ENCODE measurements at places on chromosomes 6 and 20. TPM values are rescaled to one million over a fixed set of nuclear protein-coding genes. Genes with fewer than 3 reads are reported as not detected.
A peak's percentile ranks its signal among the peaks of the same experiment; 100 is the strongest.

DNA sequence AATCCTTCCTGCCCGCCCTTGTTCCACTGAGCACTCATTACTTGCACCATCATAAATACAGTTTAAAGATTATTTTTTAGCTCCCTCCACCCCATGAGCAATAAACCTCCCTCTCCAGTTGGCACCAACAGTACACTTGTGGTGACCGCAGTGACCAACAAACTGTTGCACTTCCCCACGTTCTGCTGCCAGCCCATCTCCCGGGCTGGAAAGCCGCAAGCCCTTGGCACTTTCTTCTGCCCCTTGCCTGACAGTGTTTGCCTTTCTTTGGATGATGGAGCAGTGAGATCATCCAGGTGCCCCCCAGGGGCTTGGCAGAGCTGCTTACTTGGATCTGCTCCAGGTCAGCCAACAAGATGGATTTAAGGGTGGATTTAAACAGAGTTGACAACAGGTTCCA lies 21.6 kb downstream of the KCNB1 start:
- no peak for DNase-seq

- no peak for DNase-seq
Measured at GRCh38 chr6:166778046-166778445, 151.0 kb upstream of the RPS6KA2 start.

DNA sequence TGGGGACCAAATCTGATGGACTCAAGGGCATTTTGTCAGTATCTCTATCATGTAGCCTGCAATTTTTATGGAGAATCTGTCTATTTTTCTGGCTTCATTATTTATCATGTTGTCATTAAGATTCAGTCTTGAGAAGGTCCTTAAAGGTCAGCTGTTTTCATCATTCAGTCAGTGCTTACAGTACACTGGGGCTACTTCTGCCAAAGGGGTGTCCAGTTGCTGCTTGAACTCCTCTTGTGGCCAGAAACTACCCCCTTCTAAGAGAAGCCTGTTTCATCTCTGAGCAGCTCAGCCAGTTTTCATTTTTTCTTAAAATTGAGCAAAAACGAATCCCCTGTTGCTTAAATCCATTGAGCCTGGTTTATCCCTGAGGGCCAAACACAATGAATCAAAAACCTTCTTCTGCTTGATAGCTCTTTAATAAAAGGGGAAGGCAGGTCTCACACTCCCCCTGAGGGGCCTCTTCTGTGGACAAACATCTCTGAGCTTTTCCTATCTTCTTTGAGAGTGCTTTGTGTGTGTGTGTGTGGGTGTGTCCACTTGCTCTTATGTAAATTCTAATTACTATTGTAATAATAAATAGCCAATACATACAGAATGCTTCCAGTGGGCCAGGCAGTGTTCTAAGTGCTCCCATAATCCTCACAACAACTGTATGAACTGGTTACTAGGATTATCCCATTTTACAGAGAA lies 172.2 kb downstream of the PLCB1 start:
- DNase-seq, result no peak

DNA sequence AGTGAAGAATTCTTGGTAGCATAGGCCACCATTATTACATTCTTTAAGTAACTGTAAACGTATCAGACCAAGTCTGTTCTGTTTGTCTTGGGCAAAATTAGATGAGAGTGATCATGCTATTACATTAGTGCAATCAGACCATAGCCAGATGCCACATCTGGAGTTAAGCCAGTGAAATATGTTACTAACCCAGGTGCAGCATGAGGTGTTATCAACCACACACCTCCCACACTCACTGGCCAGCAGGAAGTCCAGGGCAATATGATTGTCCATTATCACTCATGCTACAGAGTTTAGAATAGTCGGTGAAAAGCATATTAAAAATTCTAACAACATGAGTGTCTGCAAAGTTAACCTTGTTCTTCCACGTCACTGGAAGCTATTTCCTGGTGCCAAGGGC lies 174.7 kb upstream of the PROKR2 start:
- DNase-seq, result no peak

DNA sequence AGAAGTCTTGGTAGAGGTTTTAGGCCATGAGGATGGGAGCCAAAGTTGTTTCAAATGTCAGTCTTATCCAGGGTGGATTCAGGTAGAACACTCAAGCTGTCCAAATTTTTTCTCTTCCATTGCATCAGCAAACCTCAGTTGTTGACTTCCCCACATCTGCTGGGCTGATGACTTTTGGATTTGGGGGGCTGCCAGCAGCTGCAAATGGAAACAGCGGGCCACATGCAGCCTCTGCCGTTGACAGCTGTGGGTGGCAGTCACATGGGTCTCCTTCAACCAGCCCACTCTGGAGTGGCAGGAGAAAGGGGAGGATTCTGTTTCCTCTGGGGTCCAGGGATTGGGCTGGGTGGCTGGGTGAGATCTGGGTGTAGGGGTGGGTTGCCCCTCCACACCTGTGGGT lies 5.8 kb upstream of the MLN start:
- DNase-seq, result no peak

- DNase-seq, result no peak
Measured at GRCh38 chr20:4169360-4170190, 154.2 kb upstream of the RNF24 start.

DNA sequence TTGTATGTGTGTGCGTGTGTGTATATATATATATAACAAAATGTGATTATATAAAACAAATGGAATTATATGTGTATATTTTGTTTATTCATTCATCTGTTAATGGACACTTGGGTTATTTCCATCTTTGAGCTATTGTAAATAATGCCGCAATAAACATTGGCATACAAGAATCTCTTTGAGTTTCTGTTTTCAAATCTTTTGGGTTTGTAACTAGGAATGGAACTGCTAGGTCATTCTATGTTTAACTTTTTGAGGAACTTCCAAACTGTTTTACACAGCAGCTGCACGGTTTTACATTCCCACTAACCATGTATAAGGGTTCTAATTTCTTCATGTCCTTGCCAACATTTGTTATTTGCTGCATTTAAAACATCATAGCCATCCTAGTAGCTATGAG lies 39.9 kb upstream of the TGM2 start:
- no peak for DNase-seq

GRCh38 chr20:63354636-63355350 lies 6.4 kb downstream of the CHRNA4 start:
- DNase-seq, result no peak

GRCh38 chr6:134674562-134674961 lies 275.3 kb downstream of the ALDH8A1 start:
- DNase-seq, result no peak

GRCh38 chr6:158047563-158048323 lies 66.1 kb downstream of the SYNJ2 start:
- DNase-seq, result no peak

- DNase-seq, result peak; percentile 94
Measured at GRCh38 chr20:17843246-17844132, 125.1 kb downstream of the SNX5 start.

DNA sequence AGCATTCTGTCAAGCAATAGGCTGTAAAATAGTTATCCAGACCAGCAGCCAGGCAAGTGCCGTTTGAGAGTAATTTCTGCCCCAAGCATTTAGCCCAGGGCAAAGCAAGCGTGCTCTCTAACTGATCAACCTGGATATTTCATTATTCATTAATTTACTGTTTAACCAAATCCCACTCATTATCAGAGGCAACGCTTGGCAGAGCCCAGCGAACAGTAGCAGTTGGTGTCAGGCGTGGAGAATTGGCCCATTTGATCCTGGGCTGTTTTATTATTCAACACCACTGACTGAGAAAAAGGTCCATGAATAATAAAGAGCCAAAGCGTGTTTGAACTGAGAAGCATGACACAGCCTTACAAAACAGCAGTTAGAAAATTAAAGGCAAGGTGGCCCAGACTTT lies 35.3 kb downstream of the TFAP2B start:
- no peak for DNase-seq

GRCh38 chr6:120320481-120321162 lies 971.1 kb upstream of the MAN1A1 start:
- no peak for DNase-seq

- no peak for DNase-seq
Measured at GRCh38 chr6:167330750-167331149, 5.9 kb downstream of the TTLL2 start.

DNA sequence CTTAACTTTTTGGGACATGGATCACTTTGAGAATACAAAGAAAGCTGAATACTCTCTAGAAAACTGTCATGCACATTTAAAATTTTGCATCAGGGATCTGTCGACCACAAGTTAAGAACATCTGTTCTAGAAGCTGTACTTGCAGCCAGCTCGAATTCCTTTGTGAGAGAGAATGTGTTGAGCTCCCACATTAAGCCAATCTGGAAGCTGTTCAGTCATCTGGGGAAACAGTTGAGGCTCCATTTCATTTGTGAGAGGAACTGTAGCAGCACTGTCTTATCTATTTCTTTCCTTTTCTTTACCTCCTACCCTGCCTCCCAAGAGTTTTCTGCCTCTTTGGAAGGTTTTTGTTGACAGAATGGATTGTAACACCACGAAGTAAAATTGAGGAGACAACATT lies 50.8 kb downstream of the KAT14 start:
- peak; percentile 43 for DNase-seq

- no peak for DNase-seq
Measured at GRCh38 chr6:89199579-89199978, 17.6 kb downstream of the GABRR1 start.

DNA sequence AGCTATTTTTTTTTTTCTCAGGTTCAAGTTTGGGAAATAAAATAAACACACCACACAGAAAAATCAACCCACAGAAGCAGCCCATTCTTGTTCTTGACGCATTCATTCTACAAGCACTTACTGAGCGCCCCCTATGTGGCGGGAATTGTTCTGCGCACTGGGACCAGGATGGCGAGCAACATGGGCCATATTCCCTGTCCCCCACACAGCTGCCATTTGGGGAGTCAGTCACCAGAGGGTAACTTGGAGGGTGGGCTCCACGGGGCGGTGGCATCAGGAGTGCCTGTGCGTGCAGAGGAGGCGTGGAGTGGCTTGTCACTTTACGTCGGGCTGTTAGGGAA lies 185.0 kb upstream of the PDE10A start:
- no peak for DNase-seq

DNA sequence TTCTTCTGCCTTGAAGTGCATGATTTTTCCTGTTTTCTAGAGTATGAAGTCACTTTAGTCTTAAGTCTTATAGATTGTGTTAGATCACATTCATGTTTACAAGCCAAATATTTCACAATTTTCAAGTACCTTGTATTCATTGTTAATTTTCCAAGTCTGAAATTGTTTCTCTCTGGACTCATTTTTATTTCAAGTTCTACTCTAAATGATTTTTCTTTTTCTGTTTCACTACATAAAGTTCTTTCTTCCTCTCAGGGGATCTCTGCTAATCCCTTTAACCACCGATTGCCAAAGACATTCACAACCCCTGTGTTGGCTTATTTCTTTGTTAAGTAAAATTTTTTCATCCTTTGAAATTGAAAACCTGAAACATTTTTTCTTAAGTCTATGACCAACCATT lies 805.7 kb downstream of the KIF16B start:
- no peak for DNase-seq

DNA sequence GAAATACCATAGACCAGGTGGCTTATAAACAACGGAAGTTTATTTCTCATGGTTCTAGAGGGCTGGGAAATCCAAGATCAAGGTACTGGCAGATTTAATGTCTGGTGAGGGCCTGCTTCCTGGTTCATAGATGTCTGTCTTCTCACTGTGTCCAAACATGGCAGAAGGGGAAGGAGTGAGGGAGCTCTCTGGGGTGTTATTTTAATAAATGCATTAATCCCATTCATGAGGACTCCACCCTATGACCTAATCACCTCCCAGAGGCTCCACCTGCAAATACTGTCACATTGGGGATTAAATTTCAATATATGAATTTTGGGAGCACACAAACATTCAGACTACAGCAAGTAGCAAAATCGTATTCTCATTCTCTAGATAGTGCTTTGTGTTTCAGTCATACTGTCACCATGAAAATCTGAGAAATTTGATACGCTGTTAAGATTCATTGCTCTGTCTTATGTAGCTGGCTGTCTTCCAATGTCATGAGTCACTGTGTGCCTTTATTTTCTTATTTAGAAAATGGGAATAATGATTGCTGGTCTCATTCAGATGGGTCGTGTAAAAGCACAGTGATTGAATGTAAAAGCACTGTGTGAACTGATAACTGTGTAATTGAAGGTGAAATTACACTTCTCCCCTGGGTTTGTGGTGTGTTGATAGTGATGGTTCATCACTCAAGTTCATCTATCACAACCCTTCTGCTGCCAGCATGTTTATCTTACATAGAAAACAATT lies 8.9 kb upstream of the ERVFRD-1 start:
- no peak for DNase-seq

GRCh38 chr6:163718537-163718936 lies 304.0 kb downstream of the QKI start:
- DNase-seq, result no peak

Gene ATP6V1G2
- total RNA-seq, result 1.3 TPM

Gene GATA5
- not detected for total RNA-seq

Gene DTD1
- 70.5 TPM for total RNA-seq

Gene HLA-DRB1
- not detected for total RNA-seq

Gene SYNDIG1
- under 0.01 TPM for total RNA-seq

Gene MLN
- not detected for total RNA-seq

Gene MDFI
- total RNA-seq, result not detected
